ENCODE measurements at places on chromosomes 3 and 15.

GRCh38 chr3:55842204-55842603 lies 355.1 kb upstream of the WNT5A start:
- DNase-seq, result no peak

- no peak for DNase-seq
Measured at GRCh38 chr3:189737071-189737470, 105.9 kb downstream of the TP63 start.

GRCh38 chr3:89380016-89380415 lies 272.6 kb downstream of the EPHA3 start:
- no peak for DNase-seq

DNA sequence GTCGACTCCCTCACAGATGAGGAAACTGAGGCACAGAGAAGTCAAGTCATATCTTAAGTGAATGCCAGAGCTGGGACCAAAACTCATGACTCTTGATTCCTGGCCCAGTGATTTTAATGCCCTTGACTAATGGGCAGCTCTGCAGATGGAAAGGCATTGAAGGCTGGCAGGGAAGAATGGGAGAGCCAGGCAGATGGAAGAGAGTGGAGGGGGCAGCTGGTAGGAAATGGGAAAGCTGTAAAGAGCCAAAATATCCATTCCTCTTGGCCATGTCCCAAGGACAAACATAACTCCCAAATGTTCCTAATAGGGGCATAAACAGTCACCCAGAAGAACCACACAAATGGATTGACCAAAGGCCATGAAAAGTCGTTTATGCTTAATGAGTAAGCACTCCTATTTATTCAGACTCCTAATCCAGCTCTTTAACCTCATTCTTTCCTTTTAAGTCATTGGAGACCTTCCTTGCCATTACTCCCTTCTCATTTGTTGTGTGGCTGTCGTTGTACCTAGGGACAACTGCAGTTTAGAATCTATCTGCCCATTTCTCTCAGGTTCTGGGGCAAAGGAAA lies 330.5 kb upstream of the ROPN1 start:
- DNase-seq, result no peak

GRCh38 chr3:25433106-25433505 lies 5.0 kb downstream of the RARB start:
- no peak for DNase-seq

GRCh38 chr3:117084739-117085270 lies 375.2 kb downstream of the TUSC7 start:
- DNase-seq, result no peak

- no peak for DNase-seq
Measured at GRCh38 chr3:15538345-15538744, 16.8 kb upstream of the COLQ start.

DNA sequence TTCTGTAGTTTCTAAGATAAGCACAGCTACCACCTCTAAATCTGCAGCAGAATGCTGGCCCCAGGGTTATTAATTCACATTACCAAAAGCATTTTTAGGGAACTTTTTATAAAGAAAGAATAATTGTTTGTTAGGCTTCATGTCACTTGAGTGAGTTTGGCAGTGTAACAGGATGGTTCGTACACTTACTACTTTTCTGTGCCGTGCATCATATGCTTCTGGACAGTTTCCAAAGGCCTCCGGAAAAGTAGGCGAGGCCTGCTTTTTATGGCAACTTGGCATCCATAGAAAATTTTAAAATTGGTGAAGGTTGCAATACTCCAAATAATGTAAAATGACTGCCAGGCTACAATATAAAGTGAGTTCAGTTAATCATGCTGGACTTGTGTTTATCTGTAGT lies 30.0 kb downstream of the NIPA2 start:
- DNase-seq, result no peak

- DNase-seq, result no peak
Measured at GRCh38 chr15:68384451-68385239, 47.3 kb downstream of the ITGA11 start.

DNA sequence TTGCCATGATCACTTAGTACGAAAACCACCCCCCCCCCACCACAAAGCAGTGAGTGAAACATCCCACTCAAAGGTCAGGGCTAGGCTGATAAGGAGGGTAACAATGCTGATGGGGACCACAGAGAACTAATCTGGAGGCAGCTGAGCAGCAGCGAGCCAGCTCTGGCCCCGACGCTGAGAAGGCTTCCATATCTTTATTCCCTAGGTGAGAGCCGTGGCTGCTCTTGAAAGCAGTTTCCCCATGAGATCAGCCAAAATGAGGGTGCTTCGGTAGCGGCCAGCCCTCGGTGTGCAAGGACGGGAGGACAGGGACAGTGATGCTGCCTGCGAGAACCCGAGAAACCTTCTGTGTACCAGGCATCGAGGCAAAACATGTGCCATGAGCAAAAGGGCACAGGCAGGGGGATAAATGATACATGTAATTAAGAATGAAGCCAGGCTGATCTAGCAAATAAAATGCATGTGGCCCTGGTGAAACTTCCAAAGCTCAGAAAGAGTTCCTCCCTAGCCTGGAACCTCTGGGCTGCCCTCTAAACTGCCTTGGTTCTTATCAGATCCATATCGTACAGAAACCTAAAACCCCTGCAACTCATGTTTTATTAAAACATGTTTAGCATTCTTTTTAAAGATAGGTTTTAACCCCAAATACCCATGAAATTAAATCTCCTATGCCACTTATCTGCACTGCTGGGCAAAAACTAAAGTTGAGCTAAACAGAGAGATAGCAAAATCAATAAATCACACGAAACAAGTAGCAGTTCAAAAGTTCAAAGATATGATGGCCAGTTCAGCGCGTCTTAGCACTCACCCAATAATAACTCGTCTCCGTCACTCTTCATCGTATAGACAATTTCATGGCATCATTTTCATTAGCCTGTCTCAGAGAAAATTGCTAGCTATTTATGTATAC lies 337.3 kb downstream of the FOXP1 start:
- DNase-seq, result no peak

- no peak for DNase-seq
Measured at GRCh38 chr3:170488802-170489201, 70.1 kb downstream of the CLDN11 start.

GRCh38 chr3:148625095-148625736 lies 72.5 kb upstream of the AGTR1 start:
- no peak for DNase-seq

- DNase-seq, result no peak
Measured at GRCh38 chr3:95037097-95037496, 974.2 kb downstream of the NSUN3 start.

DNA sequence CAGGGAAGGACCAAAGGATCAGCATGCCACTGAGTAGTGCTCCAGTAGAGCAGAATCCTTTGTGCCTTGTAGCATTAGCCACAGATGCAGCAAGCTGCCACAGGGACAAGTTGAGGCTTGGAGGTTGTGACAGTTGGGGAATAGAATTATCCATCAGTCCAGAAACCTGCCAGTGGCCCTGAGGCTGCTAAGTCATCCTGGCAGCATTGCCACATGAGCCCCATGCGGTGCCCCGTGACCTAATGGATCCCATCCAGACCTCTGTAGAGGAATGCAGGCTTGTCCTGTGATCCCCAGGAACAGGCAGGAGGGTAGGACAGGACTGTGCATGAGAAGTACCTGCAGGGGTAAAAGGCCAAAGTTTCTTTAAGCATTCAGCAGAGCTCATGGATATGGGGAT lies 51.7 kb downstream of the BOC start:
- no peak for DNase-seq

- no peak for DNase-seq
Measured at GRCh38 chr3:16388850-16389441, 123.9 kb downstream of the OXNAD1 start.

- DNase-seq, result peak; percentile 20
Measured at GRCh38 chr3:57397175-57398026, 104.9 kb upstream of the ASB14 start.

DNA sequence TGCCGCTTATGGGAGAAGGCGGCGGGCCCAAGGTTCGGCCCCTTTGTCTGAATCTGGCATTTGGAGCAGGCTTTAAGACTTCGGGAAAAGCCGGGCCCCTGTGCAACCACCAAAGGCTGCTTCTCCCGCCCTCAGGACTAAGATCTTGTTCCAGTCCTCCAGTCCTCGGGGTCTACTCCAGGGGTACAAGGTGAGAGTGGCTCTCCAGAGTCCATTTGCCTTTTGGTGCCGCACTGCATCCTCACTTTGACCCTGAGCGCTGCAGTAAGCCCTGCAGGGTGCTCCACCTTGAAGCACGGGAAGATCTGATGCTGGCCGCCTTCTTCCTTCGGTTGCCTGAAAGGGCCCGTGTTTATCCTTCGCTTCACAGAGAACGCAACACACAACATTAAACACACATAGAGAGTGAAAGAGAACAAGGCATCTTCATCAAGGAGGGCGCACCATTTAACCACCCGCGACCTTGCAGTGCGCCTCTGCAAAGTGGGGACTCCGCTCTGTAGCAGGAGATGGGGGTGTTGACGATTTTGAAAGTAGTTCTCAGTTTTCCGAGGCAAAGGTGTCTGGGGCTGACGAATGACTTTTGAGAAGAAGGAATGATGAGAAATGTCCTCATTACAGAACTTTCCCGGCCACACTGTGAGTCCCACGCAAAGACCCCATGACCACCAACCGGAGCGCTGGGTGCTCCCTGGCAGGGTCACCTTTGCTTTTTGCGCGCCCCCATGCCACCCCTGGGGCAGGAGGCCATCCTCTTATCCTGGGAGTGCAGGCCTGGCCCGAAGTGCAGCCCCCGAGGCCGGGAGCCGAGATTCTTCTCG lies 1.0 kb downstream of the PIGZ start:
- DNase-seq, result no peak

GRCh38 chr3:9206287-9206686 lies 43.2 kb downstream of the SRGAP3 start:
- no peak for DNase-seq

DNA sequence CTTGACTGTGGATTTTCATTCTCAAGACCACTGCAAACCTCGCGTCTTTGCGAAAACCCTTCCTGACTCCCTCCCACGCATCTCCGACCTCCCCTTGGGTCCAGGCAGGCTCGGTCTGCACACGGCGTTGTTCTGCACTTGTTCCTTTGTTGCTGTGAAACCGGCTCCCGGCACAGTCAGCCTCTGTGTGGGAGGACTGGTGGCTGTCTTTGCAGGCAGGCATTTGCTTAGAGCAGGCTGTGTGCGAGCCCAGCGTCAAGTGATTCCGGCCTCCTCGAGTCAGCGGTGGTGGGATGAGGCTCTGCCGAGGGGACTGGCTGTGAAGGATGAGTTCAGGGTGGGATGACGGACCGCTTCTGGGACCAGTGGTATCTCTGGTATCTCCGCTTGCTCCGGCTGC lies 102.6 kb upstream of the ROPN1 start:
- no peak for DNase-seq

GRCh38 chr3:111594205-111594604 lies 941 bp downstream of the ZBED2 start:
- no peak for DNase-seq

- DNase-seq, result no peak
Measured at GRCh38 chr3:179113903-179114302, 34.3 kb upstream of the PIK3CA start.

DNA sequence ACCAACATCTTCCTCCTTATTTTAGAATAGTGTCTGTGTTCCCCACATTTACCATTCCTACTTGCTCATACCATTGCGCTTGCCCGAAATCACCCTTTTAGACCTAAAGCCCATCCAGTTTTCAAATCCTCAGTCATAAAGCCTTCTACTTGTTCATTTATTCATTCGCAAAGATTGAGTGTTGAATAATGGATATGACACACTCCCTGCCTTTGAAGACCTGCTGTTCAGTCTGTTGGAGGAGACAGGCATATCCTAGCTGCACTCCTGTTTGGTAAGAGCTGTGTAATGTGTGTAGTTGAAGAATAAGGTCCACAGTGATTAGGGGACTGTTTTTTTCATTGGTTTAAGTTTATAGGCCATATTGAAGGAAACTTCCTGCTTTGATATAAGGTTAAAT lies 1.7 kb downstream of the CNOT10 start:
- no peak for DNase-seq

GRCh38 chr3:125160606-125161371 lies 51.8 kb downstream of the SLC12A8 start:
- no peak for DNase-seq

DNA sequence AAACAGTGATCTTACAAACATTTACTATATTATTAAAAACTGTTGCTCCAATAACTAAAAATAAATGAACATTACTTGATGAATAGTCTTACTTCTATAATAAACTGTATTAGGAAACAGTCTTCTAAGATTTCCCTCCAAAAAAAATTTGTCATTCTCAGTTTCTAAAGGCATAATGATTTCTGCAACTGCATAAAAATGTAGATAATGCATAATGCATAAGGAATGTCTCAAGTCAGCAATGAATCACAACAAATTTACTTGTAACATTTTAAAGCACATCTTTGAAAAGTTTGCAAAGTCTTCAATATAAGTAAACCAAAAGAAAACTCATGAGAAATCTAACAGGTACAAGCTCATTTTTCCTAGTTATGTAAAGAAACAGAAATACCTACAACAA lies 113.5 kb downstream of the VPS13C start:
- no peak for DNase-seq

GRCh38 chr15:85865070-85865684 lies 70.5 kb upstream of the KLHL25 start:
- DNase-seq, result no peak

DNA sequence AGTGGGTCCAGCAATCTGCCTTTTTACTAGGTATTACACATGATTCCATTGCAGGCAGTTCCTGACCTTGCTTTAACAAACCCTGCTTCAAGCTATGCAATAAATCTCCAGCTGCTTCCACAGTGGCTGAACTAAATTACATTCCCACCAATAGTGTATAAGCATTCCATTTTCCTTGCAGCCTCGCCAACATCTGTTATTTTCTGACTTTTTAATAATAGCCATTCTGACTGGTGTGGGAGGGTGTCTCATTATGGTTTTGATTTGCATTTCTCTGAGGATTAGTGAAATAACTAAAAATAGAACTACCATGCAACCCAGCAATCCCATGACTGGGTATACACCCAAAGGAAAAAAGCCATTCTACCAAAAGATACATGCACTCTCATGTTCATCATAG lies 36.4 kb upstream of the DNAJC13 start:
- DNase-seq, result no peak

GRCh38 chr3:11564577-11565001 lies 79.1 kb downstream of the VGLL4 start:
- DNase-seq, result no peak
